Activated B cell treated with CpG ODN at 0.5 μM for 24 hours (primary cell): ENCODE measurements at places on chromosomes 7 and 10. TPM values are rescaled to one million over a fixed set of nuclear protein-coding genes. Genes with fewer than 3 reads are reported as not detected.

Gene GPR37
- total RNA-seq = not detected in 2 replicates

Gene PDE1C
- not detected in 2 replicates for total RNA-seq

Gene KEL
- total RNA-seq = 0.37 and 1.2 TPM in 2 replicates

Gene ADCYAP1R1
- not detected in 2 replicates for total RNA-seq

Gene KCNMA1
- 3.3 and 3.7 TPM in 2 replicates for total RNA-seq

- DNase-seq = no peak
Observed at GRCh38 chr7:28983396-28984190, 25.5 kb upstream of the TRIL start.

DNA sequence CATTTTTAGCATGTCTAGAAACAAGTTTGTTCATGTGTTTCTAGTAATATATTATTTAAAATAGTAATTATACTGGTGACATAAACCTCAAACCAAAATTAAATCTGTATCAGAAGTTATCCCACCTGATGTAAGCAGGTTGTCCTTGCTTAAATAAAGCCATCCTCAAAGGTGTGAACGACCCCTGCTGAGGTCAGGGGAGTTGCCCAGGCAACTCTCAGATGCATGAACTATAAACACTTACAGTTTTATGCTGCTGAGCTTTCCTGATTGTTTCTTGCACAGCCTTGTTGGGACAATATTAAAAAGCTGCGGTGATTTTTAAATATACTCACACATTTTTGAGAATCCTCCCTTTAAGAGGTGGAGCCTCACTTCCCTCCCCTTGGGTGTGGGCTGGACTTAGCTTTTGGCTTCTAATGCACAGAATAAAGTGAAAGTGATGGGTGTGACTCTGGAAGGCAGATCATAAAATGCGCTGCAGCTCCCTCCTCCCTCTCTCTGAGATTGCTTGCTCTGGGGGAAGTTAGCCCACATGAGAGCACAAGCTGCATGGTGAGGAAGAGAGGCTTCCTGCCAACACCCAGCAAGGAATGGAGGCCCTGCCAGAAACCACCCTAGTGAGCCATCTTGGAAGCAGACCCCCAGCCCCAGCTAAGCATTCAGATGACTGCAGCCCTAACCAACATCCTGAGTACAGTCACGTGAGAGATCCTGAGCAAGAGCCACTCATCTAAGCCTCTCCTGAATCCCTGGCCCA lies 152.7 kb downstream of the SKIDA1 start:
- DNase-seq = no peak

- DNase-seq = no peak
Observed at GRCh38 chr10:132532749-132533560, 4.6 kb upstream of the INPP5A start.

- DNase-seq = no peak
Observed at GRCh38 chr7:116574025-116574822, 49.4 kb downstream of the CAV1 start.

DNA sequence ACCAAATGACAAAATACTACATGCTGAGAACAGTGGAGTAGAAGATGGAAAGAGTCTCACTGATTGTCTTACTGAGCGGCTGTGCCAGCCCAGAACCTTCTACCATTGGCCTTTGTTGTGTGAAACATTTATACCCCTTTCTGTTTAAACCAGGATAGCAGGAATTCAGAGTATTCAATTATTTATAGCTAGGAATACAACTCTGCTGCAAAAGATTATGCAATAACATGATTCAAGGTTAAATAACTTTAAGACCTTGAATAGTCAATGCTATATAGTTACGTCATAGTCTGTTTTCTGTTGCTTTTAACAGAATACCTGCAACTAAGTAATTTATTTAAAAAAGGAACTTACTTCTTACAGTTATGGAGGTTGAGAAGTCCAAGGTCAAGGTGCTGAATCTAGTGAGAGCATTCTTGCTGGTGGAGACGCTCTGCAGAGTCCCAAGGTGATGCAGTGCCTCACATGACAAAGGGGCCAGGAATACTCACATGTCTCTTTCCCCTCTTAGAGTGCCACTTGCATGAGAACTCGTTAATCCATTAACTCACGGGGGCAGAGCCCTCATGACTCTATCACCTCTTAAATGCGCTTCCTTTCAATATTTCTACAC lies 371.8 kb downstream of the MDFIC start:
- no peak for DNase-seq

GRCh38 chr10:101710059-101710695 lies 15.2 kb upstream of the FBXW4 start:
- no peak for DNase-seq

GRCh38 chr10:18261768-18262231 lies 121.6 kb downstream of the CACNB2 start:
- DNase-seq = no peak
